CD4-positive, alpha-beta T cell treated with Interleukin-6 at 100 ng/mL for 8 hours (primary cell): ENCODE measurements at places on chromosomes 1 and 21.

GRCh38 chr1:32239790-32240139 is 7.3 kb upstream of the FAM167B start:
- no peak for DNase-seq

DNA sequence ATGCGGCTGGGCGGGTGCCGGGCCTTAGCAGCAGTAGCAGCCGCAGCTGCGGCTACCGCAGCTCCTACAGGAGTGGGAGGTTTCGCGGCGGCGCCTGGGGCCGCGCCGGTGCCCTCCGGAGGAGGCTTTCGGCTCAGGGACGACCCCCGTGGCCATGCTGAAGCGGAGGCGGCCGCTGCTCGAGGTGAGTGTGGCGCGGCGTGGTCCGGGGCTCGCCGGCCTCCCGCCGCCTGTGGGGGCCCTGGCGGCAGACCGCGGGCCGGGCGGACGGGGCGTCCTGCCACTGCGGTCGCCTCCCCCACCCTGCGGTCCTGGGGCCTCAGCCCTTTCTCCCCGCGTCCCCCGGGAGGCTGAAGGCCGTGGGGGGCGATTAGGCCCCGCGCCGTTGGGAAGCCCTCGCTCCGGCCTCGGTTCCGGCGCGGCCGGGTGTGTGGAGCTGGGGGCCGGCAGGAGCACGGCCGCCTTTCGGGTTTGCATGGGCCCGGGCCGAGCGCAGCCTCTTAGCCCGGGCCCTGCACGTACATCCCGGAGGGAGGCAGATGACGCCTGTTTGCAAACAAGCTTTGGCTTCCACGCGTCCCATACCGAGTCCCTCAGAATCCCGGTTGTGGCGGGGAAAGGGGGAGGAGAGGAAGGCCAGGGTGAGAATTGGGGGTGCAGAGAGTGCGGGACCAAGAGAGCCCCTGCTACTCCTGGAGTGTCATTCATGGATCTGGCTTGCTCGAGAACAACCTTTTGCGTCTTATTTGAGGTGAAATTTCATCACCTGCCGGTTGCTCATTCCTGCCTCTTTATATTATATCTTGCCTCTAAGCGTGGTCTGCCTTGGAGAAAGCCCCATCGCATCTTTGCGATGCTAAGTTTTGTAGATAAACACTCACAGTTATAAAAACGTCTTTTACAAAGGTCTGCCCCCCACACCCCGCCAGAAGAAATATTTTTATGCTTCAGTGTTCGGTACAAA is 613 bp downstream of the ZFYVE9 start:
- peak; percentile 5 for DNase-seq

DNA sequence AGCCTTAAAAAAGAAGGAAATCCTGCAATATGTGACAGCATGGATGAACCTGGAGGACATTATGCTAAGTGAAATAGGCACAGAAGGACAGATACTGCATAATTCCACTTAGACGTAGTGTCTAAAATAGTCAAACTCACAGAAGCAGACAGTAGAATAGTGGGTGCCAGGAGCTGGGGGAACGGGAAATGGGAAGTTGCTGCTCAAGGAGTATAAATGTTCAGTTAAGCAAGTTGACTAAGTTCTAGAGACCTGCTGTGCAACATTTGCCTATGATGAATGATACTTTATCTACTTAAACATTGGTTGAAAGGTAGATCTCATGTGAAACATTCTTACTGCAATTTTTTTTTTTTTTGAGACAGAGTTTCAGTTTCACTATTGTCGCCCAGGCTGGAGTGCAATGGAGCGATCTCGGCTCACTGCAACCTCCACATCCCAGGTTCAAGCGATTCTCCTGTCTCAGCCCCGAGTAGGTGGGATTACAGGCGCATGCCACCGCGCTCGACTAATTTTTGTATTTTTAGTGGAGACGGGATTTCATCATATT is 197.8 kb downstream of the HIVEP3 start:
- DNase-seq: no peak

- no peak for DNase-seq
Observed at GRCh38 chr1:105652109-105652508, 1404.4 kb upstream of the PRMT6 start.

GRCh38 chr1:158329733-158330132 is 1.6 kb downstream of the CD1B start:
- no peak for DNase-seq

GRCh38 chr1:185017338-185017737 is 28.0 kb upstream of the RNF2 start:
- DNase-seq: no peak

DNA sequence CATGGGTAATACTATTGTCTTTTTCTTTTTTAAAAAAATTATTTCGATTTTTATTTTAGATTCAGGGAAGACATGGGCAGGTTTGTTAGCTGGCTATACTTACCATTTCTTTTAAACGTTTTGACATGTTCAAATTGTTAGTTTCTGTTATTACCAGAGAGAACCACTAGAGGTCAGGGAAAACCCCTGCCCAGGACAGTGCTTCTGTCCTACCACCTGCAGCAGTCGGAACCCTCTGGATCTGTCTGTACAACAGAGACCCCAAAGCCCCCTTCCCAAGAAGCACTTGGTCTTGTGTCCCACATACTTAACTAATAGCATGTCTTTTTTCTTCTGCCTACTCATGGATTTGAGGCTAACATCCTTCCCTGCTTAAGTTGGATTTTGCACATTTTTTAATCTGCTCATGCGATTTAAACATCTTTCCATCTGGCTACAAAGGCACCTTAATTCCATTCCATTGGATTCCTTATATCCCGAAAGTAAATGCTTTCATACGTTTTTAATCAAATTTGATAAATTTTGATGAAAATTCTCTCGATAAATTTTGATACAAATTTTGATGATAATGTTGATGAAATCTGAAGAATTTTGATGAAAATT is 10.0 kb upstream of the C1orf115 start:
- DNase-seq: peak; percentile 9

- DNase-seq: no peak
Observed at GRCh38 chr21:43611598-43612369, 47.5 kb downstream of the HSF2BP start.

DNA sequence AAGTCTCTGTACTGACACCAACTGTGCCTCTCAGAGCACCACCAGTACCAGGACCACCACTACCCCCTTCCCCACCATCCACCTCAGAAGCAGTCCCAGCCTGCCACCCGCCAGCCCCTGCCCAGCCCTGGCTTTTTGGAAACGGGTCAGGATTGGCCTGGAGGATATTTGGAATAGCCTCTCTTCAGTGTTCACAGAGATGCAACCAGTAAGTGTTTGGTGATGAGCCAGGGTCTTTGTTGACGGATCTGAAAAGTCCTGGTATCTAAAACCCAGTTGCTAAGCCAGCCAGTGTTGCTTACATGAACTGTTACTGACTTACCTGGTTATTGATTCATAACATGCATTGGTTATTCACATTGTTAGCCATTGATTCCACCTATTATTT is 1.1 kb downstream of the C1orf56 start:
- DNase-seq: no peak

- DNase-seq: no peak
Observed at GRCh38 chr1:2098839-2099785, 48.9 kb downstream of the PRKCZ start.

GRCh38 chr1:67434491-67434890 is 4.3 kb upstream of the SERBP1 start:
- DNase-seq: no peak

DNA sequence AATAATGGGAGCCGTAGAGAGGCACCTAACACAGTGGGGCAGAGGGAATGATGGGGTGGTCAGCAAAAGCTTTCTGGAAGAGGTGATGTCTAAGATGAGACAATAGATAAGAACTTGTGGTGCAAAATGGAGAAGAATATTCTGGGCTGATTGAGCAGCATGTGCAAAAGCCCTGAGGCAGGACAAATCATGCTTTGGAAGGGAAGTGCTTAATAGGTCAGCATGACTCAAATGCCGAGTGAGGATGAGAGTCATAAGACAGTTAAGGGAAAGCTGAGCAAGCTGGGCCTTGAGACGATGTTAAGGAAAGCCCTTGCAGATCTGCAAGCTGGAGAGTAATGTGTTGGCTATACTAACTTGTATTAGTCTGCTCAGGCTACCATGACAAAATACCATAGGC is 37.3 kb upstream of the ASB17 start:
- no peak for DNase-seq

GRCh38 chr1:157001304-157001703 is 44.2 kb downstream of the ARHGEF11 start:
- DNase-seq: no peak

GRCh38 chr1:195030793-195031192 is 1577.4 kb downstream of the KCNT2 start:
- no peak for DNase-seq

DNA sequence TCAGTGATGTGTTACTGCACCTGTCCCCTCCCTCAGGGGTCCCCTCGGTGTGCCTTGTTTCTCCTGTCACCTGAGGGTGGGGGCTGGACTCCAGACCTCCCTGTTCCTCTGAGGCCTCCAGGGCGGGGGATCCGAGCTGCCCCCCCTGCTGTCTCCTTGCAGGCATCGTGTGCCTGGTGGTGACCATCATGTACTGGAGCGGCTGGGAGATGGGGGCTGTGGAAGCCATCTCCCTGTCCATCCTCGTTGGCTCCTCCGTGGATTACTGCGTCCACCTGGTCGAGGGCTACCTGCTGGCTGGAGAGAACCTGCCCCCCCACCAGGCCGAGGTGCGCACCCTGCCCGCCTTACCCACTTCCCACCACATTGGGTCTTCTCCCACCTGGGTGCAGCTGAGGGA is 56.4 kb downstream of the DISP3 start:
- DNase-seq: no peak

GRCh38 chr21:35475762-35476161 is 426.7 kb upstream of the RUNX1 start:
- DNase-seq: peak; percentile 1

GRCh38 chr1:67110352-67110751 is 24.4 kb downstream of the C1orf141 start:
- no peak for DNase-seq

DNA sequence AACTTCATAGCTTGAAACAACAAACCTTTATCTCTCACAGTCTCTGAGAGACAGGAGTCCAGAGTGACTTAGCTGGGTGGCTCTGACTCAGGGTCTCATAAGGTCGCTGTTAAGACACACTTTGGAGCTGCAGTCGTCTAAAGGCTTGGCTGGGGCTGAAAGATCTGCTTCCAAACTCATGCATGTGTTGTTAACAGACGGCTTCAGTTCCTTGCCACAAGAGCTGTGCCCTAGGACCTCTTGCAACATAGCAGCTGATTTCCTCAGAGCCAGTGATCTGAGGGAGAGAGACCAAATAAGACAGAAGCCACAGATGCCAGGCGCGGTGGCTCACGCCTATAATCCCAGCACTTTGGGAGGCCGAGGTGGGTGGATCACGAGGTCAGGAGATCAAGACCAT is 176.8 kb downstream of the DISC1 start:
- no peak for DNase-seq

GRCh38 chr1:91707114-91707889 is 178.6 kb downstream of the TGFBR3 start:
- no peak for DNase-seq

DNA sequence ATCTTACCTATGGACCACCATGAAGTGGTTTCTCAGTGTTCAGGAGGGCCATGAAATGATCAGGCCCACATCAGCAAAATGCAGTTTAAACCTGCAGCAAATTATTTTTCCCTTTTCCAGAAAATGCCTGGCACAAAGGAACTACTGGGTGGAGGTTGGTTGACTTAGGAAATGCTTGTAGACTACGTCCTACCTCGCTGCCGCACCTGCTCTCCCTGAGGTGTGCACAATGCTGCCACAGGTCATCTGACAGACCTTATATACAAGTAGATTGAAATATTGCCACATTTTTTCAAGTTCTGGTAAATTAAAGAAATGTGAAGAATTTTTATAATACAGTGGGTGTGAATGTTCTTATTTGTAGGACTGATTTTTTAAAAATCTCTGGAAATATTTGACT is 166.7 kb upstream of the PDE4B start:
- no peak for DNase-seq

GRCh38 chr1:96934282-96934681 is 212.7 kb downstream of the PTBP2 start:
- DNase-seq: no peak

DNA sequence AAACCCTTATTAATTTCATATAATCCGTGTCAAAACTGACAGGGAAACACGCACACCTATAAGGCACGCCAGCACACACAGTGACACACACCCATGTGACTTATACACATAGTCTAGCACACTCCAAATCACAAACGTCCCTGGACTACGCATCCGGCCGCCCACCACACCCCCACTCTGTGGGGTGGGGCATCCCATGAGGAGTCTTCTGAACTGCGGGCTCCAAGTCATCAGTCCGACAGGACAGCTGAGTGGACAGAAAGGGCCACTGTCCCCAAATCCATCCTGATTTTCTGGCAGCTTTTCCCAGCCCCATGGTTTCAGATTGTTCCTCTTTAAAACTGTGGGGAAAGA is 829 bp downstream of the PEA15 start:
- DNase-seq: peak; percentile 37

DNA sequence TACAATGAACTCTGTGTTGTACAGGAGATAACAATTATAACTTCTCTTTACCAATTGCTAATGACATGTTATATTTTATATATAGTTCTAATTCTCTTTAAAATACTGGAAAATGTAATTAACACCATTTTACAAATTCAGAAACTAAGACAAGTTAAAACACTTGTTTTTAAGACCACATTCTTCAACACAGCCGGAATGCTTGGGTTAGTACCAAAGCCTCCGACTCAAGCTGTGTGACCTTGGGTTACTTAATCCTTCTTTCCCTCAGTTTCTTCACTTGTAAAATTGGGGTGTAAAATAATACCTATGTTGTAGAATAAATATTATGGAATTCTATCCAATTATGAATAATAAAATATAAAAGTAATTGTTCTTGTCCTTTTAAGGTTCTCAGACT is 378.7 kb downstream of the USH2A start:
- no peak for DNase-seq

DNA sequence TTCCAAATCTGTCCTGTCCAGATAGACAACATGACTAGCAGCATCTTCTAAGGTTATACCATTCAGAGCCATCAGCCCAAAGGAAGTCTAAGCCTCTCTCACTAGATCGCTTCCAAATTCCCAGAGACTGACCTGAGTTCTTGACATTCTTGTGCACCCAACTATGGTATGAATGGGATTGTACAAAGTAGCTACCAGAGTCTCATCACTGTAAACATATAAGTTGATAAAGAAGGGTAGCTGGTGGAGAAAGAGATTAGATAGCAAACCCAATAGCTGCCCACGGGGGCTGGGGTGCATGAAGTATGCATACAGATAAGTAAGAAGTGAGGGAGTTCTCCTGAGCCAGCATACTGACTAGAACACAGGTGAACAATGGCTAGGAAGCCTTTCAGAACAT is 180.0 kb downstream of the PLPP3 start:
- no peak for DNase-seq

DNA sequence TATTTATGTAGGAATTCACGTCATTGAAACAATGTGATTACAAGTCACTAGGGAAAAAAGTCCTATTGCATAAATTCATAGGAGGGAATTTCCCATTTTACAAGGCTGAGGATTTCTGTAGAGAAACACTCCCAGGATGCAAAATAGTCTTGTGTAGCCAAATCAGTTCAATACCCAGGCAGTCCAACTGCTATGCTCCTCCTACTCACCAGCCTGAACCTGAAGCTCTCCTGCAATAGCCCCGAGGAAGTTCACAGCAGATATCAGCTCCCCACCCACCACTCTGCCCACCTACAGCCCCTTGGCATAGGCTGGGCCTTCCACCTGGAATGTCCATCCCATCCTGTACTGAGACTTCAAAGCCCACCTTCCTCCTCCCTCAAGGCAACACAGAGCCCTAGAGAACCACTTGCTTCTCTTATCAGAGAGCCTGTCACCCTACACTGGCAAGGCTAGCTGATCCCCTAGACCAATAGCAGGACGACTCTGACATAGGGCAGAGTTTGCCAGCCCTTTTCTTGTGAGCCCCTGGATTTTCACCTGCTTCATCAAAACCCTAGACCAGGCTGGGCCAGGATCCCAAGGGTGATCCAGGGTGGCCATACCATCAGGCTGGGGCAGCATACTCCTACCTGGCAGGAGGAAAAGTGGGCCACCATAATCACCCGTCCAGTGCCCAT is 1.5 kb downstream of the LSS start:
- no peak for DNase-seq
